ENCODE measurements at places on chromosomes 5 and 9.

DNA sequence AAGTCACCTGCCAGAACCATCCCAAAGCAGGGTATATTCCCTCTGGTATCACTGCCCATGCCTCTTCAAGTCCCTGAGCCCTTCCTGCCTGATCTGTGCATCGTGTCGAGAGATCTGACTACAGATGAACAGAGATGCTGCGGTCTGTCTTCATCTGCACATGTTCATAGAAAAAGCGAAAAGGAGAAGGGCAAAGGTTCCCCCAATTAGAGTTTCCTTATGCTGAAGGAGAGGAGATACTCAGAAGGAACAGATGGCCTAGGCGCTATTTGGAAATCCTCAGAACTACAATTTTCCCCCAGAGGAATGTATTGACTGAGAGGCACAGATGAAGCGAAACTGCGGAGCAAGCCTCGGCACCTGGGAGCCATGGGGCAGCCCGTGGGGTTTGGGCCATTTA is 170.9 kb downstream of the SEC61B start:
- no peak for DNase-seq

- no peak for DNase-seq
Measured at GRCh38 chr5:135425641-135426040, 21.5 kb downstream of the DCANP1 start.

GRCh38 chr5:169116961-169117461 is 183.9 kb downstream of the SLIT3 start:
- no peak for DNase-seq

- DNase-seq: no peak
Measured at GRCh38 chr5:139744471-139745131, 51.0 kb upstream of the PSD2 start.

- no peak for DNase-seq
Measured at GRCh38 chr5:60490597-60491166, 209.3 kb downstream of the DEPDC1B start.

DNA sequence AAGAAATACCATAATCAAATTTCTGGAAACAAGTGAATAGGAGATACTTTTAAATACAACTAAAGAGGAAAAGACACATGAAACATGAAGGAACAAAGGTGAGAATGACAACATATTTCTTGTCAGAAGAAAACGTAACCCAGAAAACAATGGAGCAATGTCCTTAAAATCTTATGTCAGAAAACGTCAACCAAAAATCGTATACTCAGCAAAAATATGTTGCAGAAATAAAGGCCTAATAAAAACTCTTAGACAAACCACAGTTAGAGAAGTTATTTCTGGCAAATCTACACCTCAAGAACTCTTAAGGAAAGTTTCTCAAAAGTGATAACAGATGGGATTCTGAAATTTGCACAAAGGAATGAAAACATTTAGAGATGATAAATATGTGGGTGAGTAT is 66.3 kb upstream of the FBXL7 start:
- no peak for DNase-seq

- no peak for DNase-seq
Measured at GRCh38 chr5:143154510-143155370, 248.7 kb downstream of the NR3C1 start.

- DNase-seq: no peak
Measured at GRCh38 chr5:39108987-39109386, 34.8 kb upstream of the RICTOR start.

DNA sequence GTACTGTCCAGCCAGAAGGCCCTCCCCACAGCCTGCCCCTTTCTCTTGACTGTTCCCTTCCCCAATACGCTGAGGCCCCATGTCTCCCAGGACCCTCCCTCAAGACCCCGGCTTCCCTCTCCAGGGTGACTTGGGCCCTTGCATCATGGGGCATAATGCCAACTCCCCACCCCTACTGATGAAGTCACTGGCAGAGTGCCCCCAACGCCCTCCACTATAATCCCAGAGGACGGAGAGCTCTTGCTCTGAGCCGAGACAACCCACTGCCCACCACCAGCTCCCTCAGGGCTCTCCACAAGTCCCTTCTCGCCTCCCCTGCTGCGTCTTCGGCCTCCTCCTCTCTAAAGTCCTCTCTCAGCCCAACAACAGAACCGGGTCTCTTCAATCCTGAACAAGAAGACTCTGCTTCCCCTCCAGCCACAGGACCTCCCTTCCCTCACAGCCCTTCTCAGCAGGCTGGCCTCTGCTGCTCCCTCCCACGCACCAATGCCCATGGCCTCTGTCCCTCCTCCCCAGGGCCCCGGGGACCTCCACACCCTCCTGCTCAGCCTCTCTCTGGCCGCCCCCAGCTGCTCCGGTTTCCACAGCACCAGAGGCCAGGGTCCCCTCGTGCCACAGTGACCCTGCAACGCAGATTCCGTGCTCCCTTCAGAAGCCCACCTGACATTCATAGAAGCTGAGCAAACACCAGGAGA is 47.6 kb downstream of the ADAMTS2 start:
- DNase-seq: no peak

DNA sequence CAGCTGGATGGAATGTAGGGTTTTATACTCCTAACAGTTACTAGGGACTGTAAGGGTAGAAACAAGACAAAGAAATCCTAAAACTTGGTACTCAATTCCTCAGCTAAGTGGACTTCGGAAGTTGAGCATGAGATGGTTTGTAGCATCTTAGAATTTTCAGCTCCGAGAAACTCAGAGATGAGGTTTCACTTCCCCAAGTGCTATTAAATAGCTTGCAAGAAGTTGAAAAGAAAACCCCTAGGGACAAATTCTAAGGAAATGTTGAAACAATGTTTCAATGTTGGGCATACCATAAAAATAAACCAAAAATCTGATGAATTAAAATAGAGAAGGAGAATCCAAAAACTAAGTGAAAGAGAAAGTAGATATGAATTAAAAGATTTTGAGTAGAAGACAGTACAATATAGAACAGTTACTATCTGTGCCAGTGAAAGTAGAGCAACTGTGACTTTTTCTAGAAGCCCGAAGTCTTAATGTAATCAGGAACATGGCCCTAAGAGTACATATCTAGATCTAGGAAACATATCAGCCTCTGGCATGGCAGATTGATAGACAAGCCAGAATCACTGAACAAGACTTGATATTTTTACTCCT is 308.6 kb upstream of the RGMB start:
- DNase-seq: no peak

DNA sequence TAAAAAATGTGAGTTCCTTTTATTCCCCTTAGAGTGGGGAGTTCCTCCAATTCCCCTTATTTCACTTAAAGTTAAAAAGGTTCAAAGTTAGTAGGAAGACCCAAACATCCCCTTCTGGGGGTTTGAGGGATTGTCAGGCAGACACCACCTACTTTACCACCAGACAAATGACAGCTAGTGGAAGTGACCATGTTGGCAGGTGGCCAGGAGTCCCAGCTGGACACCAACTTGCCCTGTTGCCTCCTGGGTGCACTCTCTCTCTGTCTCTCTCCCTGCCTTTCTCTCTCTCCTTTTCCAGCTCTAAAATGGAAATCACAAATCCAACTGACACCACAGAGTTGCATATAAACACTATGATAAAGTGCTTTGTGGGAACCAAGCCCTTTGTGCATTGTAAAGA is 307.7 kb upstream of the TLE4 start:
- DNase-seq: no peak

DNA sequence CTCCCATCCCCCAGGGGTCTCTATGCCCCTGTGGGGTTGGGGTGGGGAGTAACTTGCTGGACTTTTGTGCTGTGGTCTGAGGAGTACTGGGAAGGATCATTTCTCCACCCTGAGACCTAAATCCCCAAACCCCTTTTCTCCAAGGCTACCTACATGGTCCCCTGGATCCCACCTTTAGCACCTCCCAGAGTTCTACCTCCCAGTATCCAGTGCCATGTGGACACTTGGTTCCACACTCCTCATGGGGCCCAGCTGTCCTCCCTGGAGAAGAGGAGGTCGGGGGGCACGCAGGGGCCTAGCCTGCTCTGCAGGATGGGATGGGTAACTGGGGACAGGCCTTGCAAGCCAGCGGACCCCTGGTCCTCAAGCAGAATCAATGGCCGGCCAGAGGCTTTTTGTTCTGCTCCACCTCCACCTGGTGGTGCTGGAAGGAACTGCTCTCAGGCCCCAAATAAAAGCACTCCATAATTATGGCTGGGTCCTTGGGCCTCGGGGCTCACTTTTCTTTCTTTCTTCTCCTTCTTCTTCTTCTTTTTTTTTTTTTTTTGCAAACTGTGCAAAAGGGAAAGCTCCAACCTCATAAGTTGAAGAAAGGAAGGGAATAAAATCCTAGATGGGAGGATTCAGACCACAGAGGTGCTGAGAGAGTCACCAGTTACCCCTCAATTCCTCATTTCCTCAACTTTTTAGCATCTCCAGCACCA is 68.4 kb downstream of the PSD2 start:
- peak; percentile 5 for DNase-seq

DNA sequence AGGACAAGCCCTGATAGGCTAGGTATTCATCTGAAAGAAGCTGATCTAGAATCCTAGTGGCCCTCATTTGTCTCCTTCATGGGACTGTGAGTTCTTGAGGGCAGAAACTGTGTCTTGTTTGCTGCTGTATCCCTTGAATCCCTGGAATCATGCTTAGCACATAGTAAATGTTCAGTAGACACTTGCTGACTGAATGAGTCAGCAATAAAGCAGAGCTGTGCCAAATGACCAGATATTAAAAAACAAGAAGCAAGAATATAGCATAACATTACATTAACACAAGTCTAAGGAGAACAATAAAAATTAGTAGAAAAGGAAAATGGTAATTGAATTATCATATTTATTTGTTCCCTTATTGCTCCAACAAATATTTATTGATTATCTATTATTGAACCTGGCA is 420.5 kb downstream of the ZSWIM6 start:
- no peak for DNase-seq

DNA sequence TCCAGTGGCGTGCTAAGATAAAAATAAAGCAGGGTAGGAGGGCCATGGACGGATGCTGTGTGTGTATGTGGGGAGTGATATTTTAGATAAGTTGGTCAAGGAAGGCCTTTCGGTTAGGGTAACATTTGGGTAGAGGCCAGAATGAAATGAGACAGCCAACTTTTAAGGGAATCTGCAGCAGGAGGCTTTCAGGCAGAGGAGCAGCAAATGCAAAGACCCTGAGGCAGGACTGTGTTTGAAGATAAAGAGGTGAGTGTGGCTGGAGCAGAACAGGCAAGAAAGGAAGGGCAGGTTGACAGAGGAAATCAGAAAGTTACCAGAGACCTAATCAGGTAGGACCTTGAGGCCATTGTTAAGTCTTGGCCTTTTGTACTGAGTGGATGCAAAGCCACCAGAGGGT is 106.2 kb downstream of the MAST4 start:
- DNase-seq: no peak

- DNase-seq: no peak
Measured at GRCh38 chr9:134307674-134308638, 18.3 kb upstream of the RXRA start.

GRCh38 chr9:88942411-88942810 is 48.9 kb upstream of the S1PR3 start:
- DNase-seq: no peak

Measured in AG09309 (cell line).